ENCODE measurements at places on chromosomes 5 and 9.

DNA sequence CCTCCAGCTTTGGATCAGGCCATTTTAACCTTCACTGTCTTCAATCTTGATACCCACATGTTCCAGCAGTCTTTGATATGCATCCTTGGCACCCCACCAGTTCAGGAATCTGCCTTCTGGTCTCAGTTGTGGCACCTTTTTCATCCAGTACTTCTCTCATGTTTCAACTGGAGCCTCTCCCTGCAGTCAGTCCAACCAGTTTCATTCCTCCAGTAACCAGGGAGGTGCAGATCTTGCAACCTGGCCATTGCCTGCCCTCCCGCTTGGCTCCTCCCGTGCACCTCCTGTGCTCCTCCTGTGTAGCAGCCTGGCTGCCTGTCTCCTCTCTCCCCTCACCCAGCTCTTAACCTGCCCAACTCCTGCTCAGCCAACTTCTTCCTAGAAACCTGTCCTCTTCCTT lies 20.2 kb downstream of the FUBP3 start:
- DNase-seq, result no peak

DNA sequence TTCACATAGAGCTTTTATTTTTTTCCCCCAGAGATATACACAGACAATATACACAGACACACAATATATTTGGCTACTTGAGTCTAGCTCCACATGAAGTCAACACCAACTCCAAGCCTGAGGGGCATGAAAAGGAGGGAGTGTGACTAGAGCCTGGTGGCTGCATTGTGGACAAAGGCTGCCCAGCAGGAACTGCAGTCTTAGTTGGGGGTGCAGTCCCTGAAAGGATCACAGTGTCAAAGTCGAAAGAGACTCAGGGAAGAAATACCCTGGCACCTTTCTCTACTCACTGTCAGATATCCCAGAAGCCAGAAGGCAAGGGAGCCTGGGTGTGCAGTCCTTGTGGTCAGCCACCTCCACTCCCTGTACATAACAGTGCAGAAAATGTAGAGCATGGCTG lies 231.6 kb upstream of the RPS23 start:
- DNase-seq, result no peak

DNA sequence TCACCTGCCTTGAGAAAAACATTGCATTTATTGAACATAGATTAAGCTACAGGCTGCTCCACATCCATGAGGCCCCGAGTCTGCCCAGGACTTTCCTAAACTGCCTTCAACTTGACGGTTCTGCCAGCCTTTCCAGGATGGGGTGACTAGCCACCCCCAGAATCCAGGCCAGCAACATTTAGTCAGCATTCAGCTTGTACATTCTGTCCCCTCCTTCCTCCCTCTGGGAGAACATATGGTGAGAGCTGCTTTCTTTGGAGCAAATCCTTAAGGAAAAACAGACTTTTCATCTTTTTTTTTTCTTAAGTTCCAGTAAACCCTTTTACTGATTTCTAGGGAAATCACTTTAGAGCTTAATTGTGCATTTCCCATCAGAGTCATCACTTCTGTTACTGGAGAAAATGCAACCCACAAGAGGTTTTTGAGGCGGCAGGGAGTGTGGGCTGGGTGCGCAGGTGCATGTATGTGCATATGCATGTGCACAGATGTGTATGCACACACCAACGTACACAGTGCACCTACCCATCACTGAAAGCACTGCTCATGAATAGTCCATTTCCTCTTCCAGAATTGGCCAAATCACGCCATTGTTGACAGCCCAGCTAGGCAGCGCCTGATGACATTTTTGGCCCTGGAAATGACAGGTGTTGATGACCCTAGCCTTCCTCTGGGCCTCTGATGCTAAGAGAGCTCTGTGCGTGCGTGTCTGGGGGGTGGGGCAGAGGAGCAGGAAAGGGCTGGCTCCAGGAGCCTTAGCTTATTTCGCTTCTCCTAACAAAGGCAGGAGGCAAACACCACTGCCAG lies 145.6 kb downstream of the HSD17B3 start:
- DNase-seq, result no peak

- DNase-seq, result no peak
Observed at GRCh38 chr9:127004946-127005769, 90.6 kb downstream of the RALGPS1 start.

DNA sequence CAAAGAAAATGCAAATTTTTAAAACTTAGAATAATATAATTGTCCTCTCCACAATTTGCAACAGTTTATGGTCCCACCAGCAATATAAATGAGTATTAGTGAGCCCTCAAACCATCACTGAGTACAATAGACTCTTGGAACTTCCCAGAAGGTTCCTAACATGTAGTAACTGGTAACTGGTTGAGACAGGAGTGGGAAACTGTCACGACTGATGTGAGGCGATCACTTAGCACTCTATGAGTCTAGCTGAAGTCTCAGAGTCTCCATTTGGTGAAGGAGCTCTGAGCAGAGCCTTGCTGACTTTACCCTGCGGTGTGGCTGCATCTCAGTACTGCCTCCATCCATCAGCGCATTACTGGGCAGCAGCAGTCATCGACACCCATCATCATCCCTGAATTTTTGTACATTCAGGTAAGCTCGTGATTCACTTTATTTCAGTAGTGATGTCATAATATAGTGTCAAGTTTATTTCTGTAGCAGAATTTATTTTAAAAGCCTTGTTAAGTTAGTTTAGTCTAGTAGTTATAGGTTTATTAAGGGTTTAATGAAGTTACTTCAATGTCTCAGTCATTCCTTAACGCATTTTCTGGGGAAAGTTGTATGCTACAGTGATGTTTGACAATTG lies 76.6 kb upstream of the ABCA1 start:
- no peak for DNase-seq

DNA sequence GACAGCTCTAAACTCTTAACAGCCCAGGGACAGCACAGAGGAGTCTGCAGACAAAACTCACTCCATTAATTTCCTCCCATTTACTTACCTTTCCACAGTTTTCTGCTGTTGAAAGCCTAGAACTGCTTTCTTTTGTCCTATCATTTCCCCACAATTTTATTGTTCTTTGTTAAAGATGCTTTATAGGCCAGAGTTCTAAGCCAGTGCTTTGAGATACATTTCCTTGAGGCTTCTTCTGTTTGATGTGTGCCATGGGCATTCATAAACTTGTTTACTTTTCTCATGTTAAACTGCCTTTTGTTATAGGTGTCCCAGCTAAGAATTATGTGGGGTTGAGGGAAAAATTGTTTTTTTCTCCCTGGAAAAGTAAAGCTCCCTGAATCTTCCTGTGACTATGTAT lies 25.9 kb upstream of the SUB1 start:
- no peak for DNase-seq
